ENCODE measurements at places on chromosomes 3 and 15.
A peak's percentile ranks its signal among the peaks of the same experiment; 100 is the strongest.

- H3K4me3 ChIP-seq = no peak overlapping the region
- H3K27me3 ChIP-seq = no peaks in the 10 kb centered on the region
- no peak for DNase-seq
- H3K4me1 ChIP-seq = peaks cover 12% of the 10 kb centered on the region
Observed at GRCh38 chr15:67104510-67104909, 39.1 kb downstream of the SMAD3 start.

DNA sequence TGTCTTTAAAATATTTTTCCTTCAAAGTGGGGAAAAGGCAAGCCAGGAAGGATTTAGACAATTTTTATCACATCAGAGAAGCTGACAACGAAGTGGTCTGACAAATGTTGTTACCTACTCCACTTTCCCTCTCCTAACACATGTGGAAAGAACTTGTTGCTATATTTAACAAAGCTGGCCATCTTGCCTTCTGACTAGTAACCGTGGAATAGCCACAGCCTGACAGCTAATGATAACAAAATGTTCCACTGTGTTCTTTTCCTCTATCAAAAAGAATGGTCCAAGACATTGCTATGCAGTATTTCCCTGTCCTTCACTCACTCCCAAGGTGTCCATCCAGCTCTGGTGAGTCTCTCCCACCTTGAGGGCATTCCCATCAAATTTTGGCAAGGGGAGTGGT, 481.4 kb upstream of the THBS1 start:
- H3K36me3 ChIP-seq = no peaks in the 10 kb centered on the region
- H3K4me1 ChIP-seq = no peaks in the 10 kb centered on the region

DNA sequence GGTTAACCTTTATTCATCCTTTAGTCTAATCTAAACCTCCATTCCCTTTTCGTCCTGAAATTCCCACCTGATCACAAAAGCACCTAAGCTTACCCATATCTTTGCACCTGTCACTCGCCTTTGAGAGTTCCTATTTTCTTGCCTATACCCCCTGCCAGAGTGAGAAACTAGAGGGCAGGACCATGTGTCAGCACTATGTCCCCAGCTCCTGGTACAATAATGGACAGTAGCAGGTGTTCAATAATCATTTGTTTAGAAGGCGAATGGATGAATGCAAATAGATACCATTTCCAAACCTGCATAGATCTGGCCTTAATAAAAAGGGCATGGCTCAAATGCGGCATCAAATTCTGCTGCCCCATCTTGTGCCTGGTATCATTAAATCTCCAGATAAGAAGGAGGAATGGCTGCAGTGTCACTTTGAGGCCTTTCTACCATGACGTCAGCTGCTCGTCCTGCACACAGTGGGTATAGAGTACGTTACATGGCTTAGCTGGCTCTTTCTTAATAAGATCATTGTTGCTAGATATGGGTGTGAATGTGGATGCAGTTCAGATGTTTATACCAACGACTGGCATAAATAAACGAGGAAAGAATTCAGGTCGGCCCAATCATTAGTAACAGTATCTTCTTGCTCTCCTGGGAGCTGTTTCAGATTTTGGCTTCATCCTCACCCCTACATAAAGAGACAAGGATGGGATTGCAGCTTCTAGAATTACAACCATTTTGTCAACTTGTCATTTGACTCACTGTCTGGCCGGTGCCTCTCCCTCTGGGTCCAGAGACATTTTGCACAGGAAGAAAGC, 148.7 kb downstream of the RORA start:
- H3K27ac ChIP-seq = no peak overlapping the region
- H3K4me3 ChIP-seq = no peak overlapping the region
- H3K36me3 ChIP-seq = no peaks in the 10 kb centered on the region
- DNase-seq = no peak

DNA sequence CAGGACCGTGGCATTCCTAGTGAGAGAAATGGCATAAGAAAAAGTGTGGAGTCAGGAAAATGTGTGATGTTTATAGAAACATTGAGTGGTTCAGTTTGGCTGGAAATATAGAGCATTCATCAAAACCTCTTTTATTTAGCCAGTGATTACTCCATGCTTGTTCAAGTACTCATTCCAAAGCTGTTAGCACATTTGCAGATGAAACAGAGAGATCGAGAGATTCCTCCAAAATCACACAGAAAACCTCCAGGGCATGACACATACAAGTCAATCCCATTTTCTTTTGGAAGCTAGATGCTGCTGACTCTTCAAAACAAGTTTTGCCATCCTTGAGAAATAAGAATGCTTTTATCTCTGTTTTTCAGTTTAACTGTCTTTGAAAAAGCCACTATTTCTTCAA, 11.5 kb upstream of the MB21D2 start:
- H3K27ac ChIP-seq = no peak overlapping the region
- H3K36me3 ChIP-seq = no peaks in the 10 kb centered on the region
- H3K4me1 ChIP-seq = no peaks in the 10 kb centered on the region
- no peaks in the 10 kb centered on the region for H3K27me3 ChIP-seq

GRCh38 chr3:101779047-101779821, at the start of gene NXPE3:
NXPE3 (plus strand) TSS chr3:101779211; CDS start chr3:101785597, 6,386 bp downstream.
- H3K4me1 ChIP-seq = no peaks in the 10 kb centered on the region
- H3K36me3 ChIP-seq = peaks cover 7% of the 10 kb centered on the region
- H3K27ac ChIP-seq = peak within 1 kb of the TSS; percentile 30
- DNase-seq = peak; percentile 96
- peak within 1 kb of the TSS; percentile 50 for H3K4me3 ChIP-seq
- H3K27me3 ChIP-seq = no peaks in the 10 kb centered on the region

DNA sequence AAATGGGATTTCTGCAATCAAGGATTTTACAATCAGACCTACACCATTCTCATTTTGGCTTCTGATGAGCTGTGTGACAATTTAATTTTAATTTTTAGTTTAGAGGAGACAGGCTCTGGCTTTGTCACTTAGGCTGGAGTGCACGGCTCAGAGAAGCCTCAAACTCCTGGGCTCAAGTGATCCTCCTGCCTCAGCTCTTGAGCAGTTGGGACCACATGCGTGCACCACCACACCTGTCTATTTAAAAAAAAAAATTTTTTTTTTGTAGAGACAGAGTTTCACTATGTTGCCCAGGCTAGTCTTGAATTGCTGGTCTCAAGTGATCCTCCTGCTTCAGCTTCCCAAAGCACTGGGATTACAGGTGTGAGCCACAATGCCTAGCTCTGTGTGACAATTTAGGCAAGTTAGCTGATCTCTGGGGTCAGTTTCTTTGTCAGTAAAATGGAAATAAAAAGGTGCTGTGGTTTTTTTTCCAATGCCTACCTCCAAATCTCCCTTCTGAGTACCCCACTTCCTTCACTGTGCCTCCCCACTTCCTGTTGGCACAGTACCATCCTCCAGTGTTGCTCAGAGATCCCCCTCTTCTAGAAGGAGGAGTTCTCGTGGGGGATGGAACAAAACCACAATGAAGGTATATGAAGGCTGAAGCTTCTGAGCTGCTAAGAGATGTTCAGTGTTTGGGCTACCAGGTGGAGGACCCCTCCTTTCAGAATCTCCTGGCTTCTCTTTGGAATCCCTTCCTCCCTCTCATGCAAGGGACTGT, 54.1 kb upstream of the GSK3B start:
- no peak for DNase-seq
- H3K4me3 ChIP-seq = no peak overlapping the region
- H3K4me1 ChIP-seq = no peaks in the 10 kb centered on the region
- H3K36me3 ChIP-seq = no peaks in the 10 kb centered on the region
- no peaks in the 10 kb centered on the region for H3K27me3 ChIP-seq

GRCh38 chr15:101500865-101501551, 11.5 kb upstream of the PCSK6 start:
- no peak for DNase-seq
- no peak overlapping the region for H3K27ac ChIP-seq
- H3K27me3 ChIP-seq = no peaks in the 10 kb centered on the region
- no peaks in the 10 kb centered on the region for H3K36me3 ChIP-seq
- no peak overlapping the region for H3K4me3 ChIP-seq

DNA sequence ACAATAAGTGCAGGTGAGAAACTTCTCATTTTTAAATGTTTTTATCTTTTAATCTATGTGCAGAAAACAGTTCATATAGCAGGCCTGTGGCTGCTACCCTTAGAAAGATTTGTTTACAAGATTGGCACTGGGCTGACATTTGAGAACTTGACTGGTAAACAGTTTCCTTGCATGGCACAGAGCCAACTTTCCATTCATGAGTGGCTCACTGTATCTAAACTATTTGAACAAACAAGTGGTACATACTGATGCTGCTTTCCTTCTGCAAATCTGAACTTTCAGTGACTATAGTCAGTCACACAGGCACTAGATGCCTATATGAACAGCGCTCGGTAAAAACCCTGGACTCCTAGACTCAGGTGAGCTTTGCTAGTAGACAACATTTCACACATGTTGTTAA, 6.3 kb upstream of the GTPBP8 start:
- no peak overlapping the region for H3K27ac ChIP-seq
- H3K27me3 ChIP-seq = no peaks in the 10 kb centered on the region
- H3K4me1 ChIP-seq = no peaks in the 10 kb centered on the region
- no peaks in the 10 kb centered on the region for H3K36me3 ChIP-seq
- no peak for DNase-seq
- H3K4me3 ChIP-seq = no peak overlapping the region

DNA sequence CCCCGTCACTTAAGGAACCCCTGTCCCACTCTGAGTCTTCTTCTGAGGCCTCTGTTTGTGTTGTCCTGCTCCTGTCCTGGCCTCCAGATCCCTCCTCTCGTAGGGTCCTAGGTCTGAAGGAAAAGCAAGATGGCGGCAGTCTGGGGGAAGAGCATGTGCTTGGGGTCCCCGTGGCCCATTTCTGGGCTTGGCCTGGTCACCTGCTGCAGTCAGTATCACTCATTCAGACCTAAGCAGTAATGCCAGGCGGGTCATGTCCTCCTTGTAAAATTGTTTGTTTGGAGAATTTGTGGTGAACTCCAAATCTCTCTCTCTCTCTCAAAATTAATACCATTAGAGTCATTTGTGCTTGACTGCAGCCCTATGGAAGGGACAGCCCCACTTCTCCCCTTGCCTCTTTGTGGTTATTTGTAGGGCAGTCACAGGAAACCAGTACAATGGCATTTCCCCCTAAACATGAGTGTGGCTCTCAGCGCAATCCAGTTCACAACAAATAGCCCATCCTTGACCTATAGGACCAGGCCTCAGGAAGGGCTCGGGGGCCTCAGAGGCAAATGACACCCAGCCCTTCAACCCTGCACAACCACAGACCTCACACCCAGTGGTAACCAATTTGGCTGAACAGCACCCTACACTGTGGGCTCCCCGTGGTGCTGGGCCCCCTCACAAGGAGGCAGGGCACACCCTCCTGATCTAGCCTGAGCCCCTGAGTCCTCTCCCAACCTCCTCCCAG, 173.5 kb downstream of the OR4M2 start:
- H3K27ac ChIP-seq = no peak overlapping the region
- no peaks in the 10 kb centered on the region for H3K27me3 ChIP-seq
- H3K36me3 ChIP-seq = no peaks in the 10 kb centered on the region
- no peak overlapping the region for H3K4me3 ChIP-seq

GRCh38 chr3:28575100-28575745, 226.6 kb upstream of the AZI2 start:
- no peaks in the 10 kb centered on the region for H3K36me3 ChIP-seq
- peak; percentile 81 for DNase-seq
- no peaks in the 10 kb centered on the region for H3K27me3 ChIP-seq
- peak overlapping the region; percentile 70 for H3K4me3 ChIP-seq
- H3K27ac ChIP-seq = no peak overlapping the region
- peaks cover 1% of the 10 kb centered on the region for H3K4me1 ChIP-seq

GRCh38 chr3:114460459-114460858, 166.6 kb downstream of the TIGIT start:
- no peak overlapping the region for H3K27ac ChIP-seq
- H3K36me3 ChIP-seq = no peaks in the 10 kb centered on the region
- H3K4me1 ChIP-seq = no peaks in the 10 kb centered on the region
- H3K4me3 ChIP-seq = no peak overlapping the region
